ENCODE measurements at places on chromosomes 4 and X.

DNA sequence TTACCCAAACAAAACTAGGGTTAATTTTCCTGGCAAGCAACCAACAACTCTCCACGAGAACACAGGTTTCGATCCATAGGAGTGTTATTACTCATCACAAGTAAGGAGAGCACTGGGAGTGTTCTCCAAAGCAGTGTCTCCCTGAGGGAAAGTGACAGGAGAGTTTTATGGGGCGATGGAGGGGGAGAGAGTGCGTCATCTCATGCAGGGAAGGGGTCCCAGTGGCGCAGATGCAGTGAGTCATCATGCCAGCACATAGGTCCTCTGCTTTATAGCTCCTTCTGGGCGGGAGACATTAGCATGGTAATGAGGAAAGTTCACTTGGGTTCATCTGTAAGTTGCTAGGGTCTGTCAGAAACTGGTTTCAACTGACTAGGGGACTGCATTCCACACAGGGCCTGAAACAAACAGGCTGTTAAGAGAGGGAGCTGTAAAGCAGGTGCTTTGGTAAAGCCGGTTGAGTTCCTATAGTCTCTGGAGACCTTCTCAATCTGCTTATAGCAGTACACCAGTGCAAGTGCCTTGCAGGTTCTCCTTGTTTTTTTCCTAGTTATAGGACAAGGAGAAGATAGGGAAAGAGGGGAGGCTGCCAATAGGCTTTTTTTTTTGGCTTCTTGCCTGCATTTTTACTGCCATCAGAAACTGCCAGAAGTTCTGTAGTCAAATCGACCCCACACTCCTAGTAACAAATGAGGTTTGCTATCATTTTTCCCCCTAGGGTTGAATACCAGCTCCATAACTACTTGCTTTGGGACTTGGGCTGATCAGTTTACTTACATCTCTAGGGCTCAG lies 12.8 kb upstream of the BOD1L1 start:
- DNase-seq, result no peak

DNA sequence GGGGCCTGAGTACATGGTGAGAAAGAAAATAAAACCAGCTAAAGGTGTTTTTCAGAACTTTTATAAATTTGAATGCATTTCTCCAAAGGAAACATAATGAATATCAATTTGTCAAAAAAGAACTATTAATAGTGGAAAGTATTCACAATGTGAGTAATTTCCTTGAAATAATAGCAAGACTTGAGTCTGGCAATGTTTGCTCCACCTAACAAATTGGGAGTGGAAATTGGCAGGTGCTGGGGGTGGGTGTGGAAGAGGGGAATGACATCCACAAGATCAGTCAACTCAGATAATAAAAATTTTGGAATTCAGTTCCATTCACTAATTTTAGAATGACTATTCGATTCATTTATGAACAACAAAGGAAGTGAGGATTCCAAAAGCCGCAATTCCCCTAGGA lies 884.8 kb upstream of the SLIT2 start:
- DNase-seq, result no peak

DNA sequence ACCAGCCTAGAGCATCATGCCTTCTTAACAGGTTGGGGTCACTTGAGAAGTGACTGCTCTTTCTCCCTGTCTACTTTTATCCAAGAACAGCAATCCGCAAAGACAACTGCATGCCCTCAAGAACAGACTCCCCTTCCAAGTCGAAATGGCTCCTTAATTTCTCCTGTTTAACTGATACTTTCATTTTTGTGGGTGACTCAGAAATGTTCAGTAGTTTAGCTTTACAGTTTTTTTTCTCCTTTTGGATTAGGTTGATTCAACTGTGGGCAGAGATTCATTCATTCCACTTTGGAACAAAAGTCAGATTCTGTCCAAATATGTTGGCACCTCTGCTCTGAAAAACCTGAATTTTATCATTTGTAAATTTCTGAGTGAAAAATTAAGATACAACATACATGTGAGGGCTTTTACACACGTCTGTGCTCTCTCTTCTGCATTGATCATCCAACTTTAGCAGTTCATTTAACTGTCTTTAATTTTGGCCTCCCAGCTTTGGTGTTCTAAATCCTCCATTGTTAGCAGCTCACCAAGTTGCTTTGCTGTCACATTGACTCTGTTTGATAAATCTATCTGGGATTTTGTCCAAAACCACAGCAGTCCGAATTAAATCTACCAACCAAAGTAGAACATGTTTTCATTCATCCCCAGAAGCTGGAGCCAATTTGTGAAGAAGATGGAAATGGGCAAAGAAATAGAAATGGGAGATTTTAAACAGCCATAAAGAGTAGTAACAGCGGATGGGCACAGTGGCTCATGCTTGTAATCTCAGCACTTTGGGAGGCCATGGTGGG lies 50.0 kb downstream of the HOPX start:
- no peak for DNase-seq

DNA sequence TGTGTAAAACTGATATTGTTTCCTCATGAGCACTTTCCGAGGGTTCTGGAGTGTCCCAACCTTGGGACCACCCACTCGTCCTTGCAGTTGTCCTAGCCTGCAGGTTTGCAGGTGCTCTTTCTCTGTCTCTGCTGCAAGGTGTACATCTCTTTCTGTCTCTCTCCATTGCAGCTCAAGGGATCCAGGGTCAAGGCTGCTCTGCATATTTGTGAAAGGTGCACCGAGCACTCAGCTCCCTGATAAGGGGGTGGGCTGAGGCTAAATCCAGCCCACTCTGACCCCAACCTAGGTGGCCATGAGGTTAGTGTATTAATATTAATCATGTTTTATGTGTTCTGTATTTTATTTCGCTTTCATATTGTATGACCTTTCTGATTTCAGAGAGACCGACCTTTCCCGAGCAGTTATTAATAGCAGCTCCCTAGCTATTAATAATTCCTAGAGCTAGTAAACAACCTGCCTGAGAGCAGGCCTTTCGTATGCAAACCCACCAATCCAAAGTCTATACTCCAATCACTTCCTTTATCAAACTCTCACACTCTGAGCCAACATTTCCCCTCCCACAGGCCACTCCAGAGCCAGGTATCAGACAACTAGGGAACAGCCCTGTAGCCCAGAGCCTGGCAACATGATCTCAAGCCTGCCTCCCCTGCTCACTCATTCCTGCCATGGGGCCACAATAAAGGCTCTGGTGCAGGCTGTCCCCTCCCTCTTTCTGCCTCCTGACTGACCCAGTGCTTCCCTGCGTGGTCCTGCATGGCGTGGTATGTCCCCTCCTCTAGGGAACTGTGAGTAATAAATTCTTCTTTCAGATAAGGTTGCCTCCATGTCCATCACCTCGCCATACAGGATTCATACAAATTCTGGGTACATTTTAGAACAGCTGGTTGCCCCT lies 73.9 kb downstream of the SLC2A9 start:
- DNase-seq, result no peak

- DNase-seq, result no peak
Observed at GRCh38 chr4:107654694-107655093, 65.3 kb downstream of the PAPSS1 start.

DNA sequence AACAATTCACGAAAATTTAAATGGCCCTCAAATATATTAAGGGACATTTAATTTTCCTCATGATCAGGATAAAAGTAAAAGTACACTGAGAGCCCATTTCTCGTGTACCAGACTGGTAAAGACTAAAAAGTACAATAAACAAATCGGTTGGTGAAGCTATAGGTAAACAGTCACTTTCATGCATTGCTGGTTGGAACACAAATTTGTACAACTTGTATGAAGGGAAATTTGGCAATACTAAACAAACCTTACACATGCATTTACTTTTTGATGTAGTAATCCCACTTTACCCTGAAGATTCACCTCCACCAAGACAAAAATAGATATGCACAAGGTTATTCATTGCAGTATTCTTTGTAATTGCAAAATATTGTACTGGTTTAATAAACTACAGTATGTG lies 31.4 kb upstream of the MBNL3 start:
- DNase-seq, result no peak

GRCh38 chr4:115293093-115293462 lies 179.7 kb upstream of the NDST4 start:
- DNase-seq, result no peak

DNA sequence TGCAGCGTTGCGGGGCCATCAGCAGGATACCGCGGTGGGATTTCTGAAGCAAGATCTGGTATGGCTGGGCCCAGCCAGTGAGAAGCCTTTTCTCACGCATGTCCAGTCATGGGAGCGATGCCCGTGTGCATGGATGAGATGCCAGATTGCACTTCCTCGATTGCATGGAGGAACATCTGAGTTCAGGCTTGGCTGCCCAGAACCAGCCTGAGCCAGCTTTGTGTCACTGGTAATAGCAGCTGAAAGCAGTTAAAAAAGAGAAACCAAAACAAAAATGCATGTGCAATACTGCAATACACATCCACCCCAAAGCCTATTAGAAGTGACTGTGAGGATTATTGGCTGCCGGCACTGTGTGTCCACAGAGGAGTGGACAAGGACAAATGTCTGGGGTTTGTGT lies 59.3 kb downstream of the PSAPL1 start:
- no peak for DNase-seq

- peak; percentile 17 for DNase-seq
Observed at GRCh38 chrX:24703185-24703494, 9.4 kb downstream of the POLA1 start.

DNA sequence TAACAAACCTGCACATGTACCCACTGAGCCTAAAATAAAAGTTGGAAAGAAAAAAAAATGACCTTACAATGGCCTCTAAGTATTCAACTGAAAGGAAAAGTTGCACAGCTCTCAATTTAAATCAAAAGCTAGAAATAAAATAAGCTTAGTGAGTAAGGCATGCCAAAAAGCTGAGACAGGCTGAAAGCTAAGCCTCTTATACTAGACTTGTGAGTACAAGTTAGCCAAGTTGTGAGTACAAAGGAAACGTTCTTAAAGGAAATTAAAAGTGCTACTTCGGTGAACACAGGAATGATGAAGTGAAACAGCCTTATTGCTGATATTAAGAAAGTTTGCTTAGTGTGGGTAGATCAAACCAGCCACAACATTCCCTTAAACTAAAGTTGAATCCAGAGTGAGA lies 707.9 kb upstream of the PITX2 start:
- no peak for DNase-seq

- DNase-seq, result no peak
Observed at GRCh38 chr4:152351080-152351479, 184.8 kb downstream of the FBXW7 start.

GRCh38 chr4:183635741-183636140 lies 23.2 kb downstream of the RWDD4 start:
- no peak for DNase-seq

GRCh38 chr4:11138964-11139363 lies 289.7 kb downstream of the HS3ST1 start:
- no peak for DNase-seq

DNA sequence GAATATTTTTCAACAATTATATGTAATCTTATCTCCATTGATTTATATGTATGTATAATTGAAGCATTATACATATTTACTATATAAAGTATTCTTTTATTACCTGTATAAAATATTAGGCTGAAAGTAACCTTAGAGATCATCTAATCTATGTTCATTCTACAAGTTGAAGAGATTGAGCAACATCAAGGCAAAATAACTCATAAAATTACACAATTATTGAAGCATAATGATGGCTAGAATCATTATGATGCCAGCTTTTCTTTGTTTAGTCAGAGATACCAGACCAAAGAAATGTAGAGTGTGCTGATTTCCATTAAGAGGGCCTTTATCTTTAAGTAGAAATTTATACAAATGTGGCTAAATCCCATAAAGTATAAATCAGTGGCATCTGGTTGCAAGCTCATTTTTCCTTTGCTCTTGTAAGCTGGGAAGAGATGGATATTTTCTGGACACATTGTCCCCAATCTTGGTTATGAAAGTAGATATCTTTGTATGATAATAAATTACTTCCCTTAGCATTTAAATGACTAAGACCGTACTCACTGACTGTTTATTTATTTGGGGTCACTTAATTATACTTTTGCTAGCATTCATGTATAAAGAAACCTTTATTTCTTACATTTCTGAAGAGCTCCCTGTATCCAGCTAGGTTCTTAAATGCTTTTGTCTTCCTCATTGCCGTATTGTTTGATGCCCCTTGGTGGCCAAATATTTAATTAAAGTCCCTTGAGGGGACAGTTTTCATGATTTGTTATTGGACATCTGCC lies 339.8 kb downstream of the PCDH7 start:
- DNase-seq, result no peak

- peak; percentile 20 for DNase-seq
Observed at GRCh38 chr4:153318696-153319320, 25.7 kb upstream of the MND1 start.

Data from activated naive CD4-positive, alpha-beta T cell treated with anti-CD3 and anti-CD28 coated beads, Interleukin-2, amount 50 U/mL, for 16 hours (primary cell).